RPMI8226 (cell line): ENCODE measurements at places on chromosomes 16 and 17.

- DNase-seq: no peak
Observed at GRCh38 chr16:84426804-84427203, 58.5 kb downstream of the ATP2C2 start.

GRCh38 chr16:8963010-8963820, 491 bp downstream of the USP7 start:
- DNase-seq: peak; percentile 29

GRCh38 chr17:66462010-66462409, 159.6 kb downstream of the PRKCA start:
- DNase-seq: no peak

GRCh38 chr16:4613636-4614570, 785 bp downstream of the UBALD1 start:
- peak; percentile 66 for DNase-seq

DNA sequence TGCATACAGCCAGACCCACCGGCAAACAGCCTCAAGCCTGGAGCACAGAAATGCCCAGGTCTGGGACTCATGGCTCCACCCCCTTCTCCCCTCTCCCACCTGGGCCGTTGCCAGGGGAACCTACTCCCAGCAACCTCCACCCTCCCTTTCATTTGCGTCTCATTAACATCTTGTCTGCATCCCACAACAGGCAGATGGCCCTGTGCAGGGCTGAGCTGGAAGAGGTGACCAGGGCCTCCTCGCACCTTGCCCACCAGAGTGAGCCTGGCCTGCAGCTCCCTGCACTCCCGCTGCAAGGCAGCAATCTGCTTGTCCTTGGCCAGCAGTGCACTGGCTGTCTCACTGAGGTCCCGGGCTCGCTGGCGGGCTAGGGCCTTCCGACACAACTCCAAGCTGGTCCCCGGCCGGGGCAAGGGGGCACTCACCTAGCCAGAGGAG, 3.3 kb downstream of the TSPOAP1 start:
- DNase-seq: peak; percentile 50

- no peak for DNase-seq
Observed at GRCh38 chr16:71460236-71460635, 1.8 kb downstream of the ZNF23 start.

DNA sequence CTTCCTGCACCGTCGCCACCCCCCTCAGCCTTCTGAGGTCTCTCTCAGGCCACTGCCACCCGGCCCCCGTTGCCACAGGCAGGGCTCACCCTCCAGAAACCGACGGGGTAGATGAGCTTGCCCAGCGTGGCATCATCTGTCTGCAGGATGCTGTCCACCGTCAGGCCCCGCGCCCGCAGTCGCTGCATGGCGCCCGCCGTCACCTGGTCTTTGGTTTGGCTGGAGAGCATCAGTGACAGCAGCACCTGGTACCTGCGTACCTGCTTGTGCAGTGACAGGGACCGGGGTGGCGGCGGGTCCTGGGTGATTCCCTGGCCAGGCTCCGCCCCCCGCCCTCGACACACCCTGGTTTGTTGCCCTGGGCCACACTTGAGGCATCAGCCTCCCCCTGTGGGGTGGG, 3.1 kb downstream of the NTHL1 start:
- DNase-seq: no peak

- peak; percentile 57 for DNase-seq
Observed at GRCh38 chr16:1163567-1164055, 10.7 kb downstream of the CACNA1H start.

DNA sequence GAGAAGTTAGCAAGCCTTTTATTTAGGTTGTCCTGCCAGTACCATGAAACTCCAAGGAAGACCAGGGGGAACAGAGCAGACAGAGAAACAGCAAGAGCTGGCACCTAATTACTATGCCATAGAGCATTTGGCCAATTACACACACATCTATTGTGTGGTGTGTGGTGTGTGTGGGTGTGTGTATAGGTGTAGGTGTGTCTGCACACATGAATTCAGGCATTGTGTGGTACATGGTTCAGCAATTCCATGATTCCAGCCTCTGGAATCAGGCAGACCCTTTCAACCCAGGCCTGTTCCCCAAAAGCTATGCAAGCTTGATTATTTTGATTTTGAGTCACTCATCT, 25.7 kb downstream of the IQCK start:
- DNase-seq: no peak

DNA sequence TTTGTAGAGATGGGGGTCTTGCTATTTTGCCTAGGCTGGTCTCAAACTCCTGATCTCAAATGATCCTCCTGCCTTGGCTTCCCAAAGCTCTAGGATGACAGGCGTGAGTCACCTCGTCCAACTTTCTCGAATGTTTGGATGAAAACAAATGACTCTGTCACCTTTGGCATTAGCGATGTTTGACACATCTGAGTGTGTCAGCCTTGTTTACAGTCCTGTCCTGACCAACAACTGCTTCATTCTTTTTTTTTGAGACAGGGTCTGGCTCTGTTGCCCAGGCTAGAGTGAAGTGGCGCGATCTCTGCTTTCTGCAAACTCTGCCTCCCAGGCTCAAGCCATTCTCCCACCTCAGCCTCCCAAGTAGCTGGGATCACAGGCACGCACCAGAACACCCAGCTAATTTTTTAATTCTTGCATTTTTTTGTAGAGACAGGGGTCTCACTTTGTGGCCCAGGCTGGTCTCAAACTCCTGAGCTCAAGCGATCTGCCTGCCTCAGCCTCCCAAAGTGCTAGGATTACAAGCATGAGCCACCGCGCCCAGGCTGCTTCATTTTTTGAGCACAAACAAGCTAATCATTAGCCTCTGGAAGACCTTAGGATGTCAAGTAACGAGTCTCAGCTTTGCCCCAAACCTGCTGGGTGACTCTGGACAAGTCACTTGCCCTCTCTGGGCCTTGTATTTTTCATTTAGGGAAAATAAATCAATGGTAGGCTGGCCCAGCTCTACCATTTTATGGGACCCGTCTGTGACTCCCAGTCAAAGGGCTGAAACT, 7.4 kb downstream of the MYH11 start:
- no peak for DNase-seq

GRCh38 chr17:39069114-39069756, 82.2 kb downstream of the PLXDC1 start:
- peak; percentile 64 for DNase-seq

- DNase-seq: no peak
Observed at GRCh38 chr17:6959700-6960099, 36.1 kb upstream of the ALOX12 start.

- no peak for DNase-seq
Observed at GRCh38 chr17:55275894-55276804, 11.4 kb downstream of the HLF start.

GRCh38 chr17:34413443-34414119, 50.5 kb upstream of the CCL1 start:
- DNase-seq: no peak

DNA sequence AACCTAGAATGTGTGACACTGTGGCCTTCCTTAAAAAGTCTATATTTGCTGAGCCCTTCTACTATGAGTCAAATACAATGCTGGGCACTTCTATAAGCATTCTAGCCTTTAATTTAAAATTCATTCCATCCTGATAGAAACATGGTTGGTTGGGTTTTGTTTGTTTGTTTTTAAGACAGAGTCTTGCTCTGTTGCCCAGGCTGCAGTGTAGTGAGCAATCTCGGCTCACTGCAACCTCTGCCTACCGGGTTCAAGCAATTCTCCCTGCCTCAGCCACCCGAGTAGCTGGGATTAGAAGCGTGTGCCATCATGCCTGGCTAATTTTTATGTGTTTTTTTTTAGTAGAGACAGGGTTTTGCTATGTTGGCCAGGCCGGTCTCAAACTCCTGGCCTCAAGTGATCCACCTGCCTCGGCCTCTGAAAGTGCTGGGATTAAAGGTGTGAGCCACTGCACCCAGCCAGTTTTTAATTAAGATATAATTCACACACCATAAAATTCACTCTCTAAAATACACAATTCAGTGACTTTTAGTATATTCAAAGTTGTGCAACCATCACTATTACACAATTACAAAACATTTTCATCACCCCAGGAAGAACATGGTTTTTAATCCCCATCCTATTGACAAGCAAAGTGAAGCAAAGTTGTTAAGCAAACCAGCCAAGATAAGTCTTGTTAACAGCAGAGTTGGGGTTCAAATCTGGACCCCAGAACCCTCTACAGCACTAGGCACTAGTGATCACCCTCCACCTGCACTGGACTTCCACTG, 42.8 kb downstream of the CMTM4 start:
- DNase-seq: no peak

- DNase-seq: no peak
Observed at GRCh38 chr17:71360301-71360700, 760.5 kb upstream of the SOX9 start.
